H4 (cell line): ENCODE measurements at places on chromosomes 13 and 19. TPM values are rescaled to one million over a fixed set of nuclear protein-coding genes. Genes with fewer than 3 reads are reported as not detected.
A peak's percentile ranks its signal among the peaks of the same experiment; 100 is the strongest.

The C13orf42 gene
- total RNA-seq = not detected in 2 replicates

The CEACAM3 gene
- not detected in 2 replicates for total RNA-seq

The SIGLEC12 gene
- not detected in 2 replicates for total RNA-seq

GRCh38 chr19:13118424-13119193, 545 bp downstream of the NACC1 start:
- DNase-seq = peak; percentile 38

DNA sequence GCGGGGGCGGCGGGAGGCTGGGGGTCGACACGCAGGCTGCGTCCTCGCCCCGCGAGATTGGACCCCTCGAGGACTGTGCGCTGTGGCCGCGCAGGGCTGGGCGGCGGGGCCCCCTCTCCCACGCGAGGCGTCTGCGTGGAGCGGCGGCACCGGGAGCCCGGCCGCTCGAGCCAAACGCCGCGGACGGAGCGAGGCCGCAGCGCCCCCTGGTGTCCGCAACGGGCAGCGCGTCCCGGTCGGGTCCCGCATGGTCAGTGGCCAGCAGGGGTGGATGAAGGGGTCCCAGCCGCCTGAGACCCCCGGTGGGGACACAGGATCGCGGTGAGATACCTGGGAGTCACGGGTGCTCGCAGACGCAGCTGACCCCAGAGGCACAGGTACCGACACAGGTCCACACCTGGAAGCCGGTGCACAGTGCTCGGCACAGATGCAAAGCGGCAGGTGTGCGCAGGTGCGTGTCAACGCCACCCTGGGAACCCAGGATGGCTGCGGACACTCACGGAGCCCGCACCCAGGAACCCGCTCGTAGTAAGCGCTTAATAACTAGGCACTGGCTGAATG, 2.1 kb upstream of the CIRBP start:
- DNase-seq = no peak

DNA sequence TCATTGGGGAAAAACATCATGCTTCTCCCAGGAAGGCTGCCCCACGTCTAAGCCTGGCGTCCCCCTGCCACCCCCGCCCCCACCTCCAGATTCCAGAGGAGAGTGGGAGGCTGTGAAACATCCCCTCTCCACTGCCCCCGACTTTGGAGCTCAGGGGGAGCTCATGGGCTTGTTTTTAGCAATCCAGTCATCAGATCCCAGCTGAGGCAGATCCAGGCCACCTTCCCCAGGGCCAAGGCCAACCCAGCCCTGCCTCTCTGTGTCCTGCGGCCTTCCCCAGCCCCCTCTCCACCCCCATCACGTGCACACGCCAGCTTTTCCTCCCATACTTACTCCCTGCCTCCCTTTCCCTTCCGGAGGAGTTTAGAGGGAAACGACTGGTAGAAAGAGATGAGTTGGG, 38.8 kb downstream of the SHISA2 start:
- no peak for DNase-seq

DNA sequence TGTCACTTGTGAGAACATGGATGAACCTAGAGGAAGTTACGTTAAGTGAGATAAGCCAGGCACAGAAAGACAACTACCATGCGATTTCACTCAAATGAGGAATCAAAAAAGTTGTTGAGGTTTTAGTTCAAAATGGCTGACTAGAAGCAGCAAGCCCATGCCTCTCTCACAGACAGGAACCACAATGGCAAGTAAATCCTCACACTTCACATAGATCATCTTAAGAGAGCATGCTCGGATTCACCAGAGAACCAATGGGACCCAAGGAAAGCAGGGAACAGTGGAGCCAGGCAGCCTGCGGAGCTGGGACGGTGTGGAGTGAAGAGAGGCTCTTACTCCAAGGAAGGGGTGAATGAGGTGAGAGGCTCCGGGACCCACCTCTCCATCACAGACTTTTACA, 581.0 kb downstream of the UQCRFS1 start:
- no peak for DNase-seq
